Naive thymus-derived CD8-positive, alpha-beta T cell (primary cell): ENCODE measurements at places on chromosomes 5 and 9. TPM values are rescaled to one million over a fixed set of nuclear protein-coding genes. Genes with fewer than 3 reads are reported as not detected.

Gene TMEM215
- not detected for polyA plus RNA-seq

Gene MAST4
- 4.5 TPM for polyA plus RNA-seq

Gene INSL4
- polyA plus RNA-seq = not detected

Gene TMEFF1
- polyA plus RNA-seq = not detected

Gene CD14
- 1.5 TPM for polyA plus RNA-seq

Gene MCC
- 2.0 TPM for polyA plus RNA-seq

Gene GDA
- not detected for polyA plus RNA-seq

Gene OR1B1
- not detected for polyA plus RNA-seq

Gene CETN3
- 33.0 TPM for polyA plus RNA-seq

Gene AGXT2
- polyA plus RNA-seq = not detected

DNA sequence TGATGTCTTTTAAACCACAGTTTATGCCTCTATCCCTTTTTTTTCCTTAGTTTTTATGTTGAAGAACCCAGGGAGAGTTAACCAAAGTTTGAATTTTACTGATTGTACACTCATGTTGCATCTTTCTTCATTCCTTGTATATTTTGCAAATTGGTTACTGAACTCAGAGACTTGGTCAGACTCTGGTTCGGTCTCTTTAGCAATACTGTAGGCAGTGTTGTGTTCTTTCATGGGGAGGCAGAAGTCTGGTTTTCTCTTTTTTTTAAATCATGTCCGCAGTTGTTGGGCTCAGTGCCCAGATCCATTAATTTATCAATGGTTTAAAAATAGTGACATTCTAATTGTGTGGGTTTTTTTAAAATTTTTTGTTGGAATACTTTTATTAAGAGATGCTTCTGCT, 23.4 kb downstream of the UBE2R2 start:
- no peak for DNase-seq

GRCh38 chr5:148808864-148809642, 17.4 kb upstream of the ADRB2 start:
- peak; percentile 31 for DNase-seq

DNA sequence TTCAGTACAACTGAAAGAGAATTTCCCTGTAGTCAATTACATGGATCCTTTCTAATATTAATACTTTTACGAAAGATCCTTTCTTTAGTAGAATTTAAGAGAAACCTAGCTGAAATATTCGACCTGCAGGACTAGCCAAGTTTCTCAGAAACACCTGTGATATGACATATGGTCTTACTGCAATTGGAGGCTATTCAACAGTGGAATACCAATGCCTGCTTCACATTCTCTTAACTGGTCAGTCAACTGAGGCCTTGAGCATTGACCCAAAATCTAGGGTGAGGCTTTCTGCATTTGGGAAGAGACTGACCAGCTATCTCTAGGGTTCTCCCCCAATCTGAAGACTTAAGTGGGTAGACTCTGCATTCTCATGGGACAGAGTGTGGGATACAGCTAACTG, 12.3 kb downstream of the UBE2QL1 start:
- no peak for DNase-seq

DNA sequence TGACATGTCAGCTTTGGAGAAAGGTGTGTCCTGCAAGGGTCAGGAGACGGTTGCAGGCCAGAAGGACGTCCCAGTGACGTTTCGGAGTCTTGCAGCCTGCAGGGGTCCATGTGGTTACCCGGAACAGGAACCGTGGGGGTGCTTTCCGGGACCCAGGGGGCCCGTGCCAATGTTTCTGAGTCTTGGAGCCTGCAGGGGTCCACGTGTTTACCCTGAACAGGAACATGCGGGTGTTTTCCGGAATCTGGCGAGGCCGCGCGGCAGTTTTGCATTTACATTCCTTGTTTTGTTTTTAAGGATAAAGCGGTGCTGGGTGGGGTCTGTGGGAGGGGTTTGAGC, 30.6 kb downstream of the NKD2 start:
- DNase-seq = no peak

DNA sequence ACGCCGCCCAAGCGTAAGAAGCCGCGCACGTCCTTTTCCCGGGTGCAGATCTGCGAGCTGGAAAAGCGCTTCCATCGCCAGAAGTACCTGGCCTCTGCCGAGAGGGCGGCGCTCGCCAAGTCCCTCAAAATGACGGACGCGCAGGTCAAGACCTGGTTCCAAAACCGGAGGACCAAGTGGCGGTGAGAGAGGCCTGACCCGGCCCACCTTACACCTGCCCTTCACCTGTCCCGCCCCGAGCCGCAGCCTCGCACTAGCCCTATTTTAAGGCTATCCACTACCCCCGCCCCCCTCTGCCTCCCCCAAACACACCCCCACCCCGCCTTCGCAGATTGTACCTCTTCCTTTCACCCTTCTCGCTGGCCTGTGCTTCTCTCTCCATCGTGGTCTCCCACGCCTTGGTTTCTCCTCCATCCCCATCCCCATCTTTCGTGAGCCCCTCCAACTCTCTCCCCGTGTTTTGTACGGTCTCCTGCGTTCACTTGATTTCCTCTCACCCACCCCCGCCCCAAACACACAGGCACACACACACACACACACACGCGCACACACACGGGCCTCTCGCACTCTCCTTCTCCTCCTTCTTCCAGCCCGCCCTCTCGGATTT, 1.3 kb downstream of the TLX3 start:
- no peak for DNase-seq

DNA sequence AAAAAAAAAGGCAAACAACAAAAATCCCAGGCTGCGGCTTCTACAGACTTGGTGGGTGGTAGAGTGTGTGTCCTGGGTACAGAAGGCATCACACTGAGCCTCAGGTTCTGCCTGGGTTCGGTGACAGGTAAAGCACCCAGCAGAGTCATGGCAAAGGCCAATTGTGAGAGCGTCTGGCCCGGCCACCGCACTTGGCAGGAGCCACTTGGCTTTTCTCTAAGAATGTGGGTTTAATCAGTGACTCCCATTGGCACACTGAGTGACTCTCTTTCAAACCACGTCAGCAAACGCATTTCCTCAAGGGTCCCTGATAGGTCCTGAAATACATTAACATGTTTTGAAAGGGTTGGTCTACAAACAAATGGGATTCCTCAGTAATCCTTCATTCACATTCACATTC, 17.0 kb downstream of the COL23A1 start:
- DNase-seq = no peak

- no peak for DNase-seq
Observed at GRCh38 chr5:133370036-133370831, 242.1 kb downstream of the FSTL4 start.

GRCh38 chr5:103942587-103943186, 380.1 kb upstream of the NUDT12 start:
- no peak for DNase-seq

DNA sequence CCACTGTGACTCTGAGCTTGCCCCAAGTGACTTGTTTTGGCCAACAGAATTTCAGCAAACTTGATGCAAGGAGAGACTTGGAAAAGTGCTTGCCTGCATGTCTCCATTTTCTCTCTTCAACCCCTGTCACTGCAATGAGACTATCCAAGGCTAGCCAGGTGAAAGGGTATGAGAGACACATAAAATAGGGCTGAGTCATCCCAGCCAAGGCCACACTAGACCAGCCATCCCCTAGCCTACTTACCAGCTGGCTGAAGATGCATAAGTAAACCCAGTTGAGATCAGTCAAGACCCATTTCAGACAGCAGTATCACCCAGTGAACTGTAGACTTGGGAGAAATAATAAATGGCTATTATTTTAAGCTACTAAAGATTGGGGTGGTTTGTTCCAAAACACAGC, 52.9 kb upstream of the VLDLR start:
- DNase-seq = no peak

DNA sequence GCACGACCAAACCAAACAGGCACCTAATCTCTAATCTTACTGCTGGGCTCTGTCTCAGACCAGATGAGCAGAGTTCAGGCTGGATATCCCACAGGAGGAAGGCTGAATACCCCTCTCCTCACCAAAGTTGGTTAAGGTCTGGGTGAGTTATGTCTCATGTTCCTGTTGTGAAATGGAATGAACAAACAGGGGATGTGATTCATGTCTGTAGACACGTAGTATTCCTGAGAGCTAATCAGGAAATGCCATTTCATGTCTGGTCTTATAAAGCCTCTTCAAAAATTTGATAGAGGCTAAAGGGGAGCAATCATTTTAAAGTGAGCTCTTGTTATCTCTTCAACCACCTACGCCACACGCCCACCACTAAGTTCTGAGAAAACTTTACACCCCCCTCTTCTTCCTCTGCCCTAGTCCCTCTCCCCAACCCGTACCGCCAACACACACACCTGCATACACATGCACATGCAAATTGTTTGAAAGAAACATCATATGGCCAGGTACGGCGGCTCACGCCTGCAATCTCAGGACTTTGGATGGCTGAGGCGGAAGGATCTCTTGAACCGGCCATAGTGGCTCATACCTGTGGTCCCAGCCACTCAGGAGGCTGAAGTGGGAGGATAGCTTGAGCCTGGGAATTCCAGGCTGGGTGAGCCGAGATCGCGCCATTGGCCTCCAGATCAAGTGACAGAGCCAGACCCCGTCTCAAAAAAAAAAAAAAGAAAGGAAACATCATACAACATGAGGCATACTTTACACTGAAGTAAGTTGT, 69.8 kb upstream of the RAI14 start:
- no peak for DNase-seq

GRCh38 chr5:129746876-129747275, 1.0 kb upstream of the MINAR2 start:
- no peak for DNase-seq

DNA sequence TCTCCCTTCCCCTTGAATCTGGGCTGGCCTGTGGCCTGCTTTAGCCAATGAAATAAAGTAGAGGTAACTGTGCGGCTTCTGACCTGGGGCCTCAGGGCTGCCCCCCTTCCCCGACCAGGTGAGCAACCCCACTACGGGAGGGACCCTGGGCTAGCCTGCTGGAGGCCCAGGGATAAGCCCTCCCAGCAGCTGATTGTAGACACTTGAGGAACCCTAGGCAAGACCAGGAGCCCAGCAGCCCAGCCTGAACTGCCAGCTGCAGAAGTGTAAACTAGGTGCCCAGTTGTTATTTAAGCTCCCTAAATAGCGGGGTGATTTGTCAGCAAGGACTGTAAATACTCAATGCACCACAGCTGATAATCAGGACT, 41.3 kb downstream of the RAPGEF1 start:
- DNase-seq = no peak

- no peak for DNase-seq
Observed at GRCh38 chr5:170559296-170559695, 55.5 kb downstream of the KCNIP1 start.

- DNase-seq = no peak
Observed at GRCh38 chr9:126036881-126037291, 289.7 kb downstream of the PBX3 start.

GRCh38 chr5:178582291-178582690, 7.9 kb downstream of the COL23A1 start:
- DNase-seq = no peak
